Activated CD4-positive, alpha-beta T cell treated with anti-CD3 and anti-CD28 coated beads, Interleukin-2, Interleukin-6, amounts not matched to agents 100 ng/mL and 50 ng/mL, durations not matched to agents 16 hours and 8 hours (primary cell): ENCODE measurements at places on chromosomes 2 and 18.

DNA sequence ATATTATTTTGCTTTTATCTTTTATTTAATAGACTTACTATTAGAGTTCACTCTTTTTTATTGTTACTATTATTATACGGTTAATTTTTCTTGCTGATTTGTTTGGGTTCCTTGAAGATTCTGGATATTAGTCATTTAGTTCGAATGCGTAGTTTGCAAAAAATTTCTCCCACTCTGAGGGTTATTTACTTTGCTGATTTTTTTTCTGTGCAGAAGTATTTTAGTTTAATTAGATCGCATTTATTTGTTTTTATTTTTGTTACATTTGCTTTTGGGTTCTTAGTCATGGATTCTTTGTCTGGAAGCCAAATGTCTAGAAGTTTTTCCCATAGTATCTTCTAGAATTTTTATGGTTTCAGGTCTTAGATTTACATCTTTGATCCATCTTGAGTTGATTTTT is 585.2 kb downstream of the CPS1 start:
- DNase-seq = no peak

DNA sequence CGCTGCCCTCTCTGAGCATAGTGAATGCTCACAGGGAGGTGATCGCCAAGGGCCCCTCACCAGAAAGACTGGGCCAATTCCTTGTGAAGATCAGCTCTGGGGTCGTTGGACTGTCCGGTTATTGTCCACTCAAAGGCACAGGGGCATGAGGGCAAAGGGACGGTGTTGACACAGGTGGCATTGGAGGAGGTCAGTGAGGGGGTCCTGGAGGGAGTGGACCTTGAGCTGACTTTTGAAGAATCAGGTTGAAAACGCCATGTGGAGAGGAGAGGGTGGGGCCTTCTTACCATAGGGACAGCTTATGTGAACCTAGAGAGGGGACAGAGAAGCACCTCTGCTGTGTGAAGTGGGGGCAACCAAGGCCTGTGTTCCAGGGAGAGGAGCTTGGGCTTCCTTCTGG is 131.5 kb downstream of the TFCP2L1 start:
- DNase-seq = no peak

- DNase-seq = no peak
Observed at GRCh38 chr2:70357684-70358071, 55.8 kb upstream of the FAM136A start.

GRCh38 chr2:88110830-88111229 is 17.0 kb downstream of the FABP1 start:
- DNase-seq = no peak

- no peak for DNase-seq
Observed at GRCh38 chr2:231130336-231131056, 5.7 kb upstream of the HTR2B start.

DNA sequence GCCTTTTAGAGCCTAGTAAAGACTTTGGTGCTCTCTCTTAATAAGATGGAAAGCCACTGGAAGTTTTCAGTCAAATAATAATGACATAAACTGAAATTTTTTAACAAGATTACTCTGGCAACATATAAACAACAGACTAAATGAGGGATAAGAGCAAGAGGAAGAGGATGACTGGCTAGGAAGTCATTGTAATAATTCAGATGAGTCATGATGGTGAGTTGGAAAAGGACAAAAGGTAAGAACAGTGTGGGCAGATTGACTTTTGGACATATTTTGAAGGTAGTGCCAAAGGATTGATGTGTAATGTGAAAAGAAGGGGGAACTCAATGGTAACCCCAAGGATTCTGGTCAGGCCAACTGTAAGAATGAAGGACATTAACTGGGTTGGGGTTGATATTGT is 310.3 kb downstream of the NOL4 start:
- no peak for DNase-seq

- no peak for DNase-seq
Observed at GRCh38 chr2:237929979-237930378, 36.8 kb upstream of the UBE2F start.

- peak; percentile 29 for DNase-seq
Observed at GRCh38 chr2:224646242-224646846, 61.2 kb upstream of the CUL3 start.

GRCh38 chr2:24910245-24910644 is 9.8 kb downstream of the ADCY3 start:
- DNase-seq = no peak

DNA sequence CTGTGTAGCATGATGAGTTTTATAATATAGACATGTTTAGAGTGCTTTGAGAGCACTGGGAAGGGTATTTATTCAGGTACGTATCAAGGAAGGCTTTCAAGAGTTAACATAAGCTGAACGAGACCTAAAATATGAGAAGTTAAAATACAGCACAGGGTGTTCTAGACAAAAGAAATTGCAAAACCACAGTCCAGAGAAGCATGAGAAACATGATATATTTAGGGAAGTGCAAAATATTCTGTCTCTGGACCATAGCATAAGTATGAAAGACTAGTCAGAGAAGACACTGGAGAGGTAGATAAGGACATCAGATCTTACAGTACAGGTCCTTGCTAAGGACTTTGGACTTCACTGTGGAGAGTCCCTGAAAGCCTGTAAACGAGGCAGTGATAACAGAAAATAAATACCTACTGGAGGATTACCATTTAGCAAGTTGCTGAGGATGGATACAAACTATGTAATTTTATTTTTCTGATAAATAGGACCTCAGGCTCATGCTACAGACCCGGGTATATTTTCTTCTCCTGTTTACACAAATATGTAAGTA is 43.7 kb downstream of the FSIP2 start:
- no peak for DNase-seq

DNA sequence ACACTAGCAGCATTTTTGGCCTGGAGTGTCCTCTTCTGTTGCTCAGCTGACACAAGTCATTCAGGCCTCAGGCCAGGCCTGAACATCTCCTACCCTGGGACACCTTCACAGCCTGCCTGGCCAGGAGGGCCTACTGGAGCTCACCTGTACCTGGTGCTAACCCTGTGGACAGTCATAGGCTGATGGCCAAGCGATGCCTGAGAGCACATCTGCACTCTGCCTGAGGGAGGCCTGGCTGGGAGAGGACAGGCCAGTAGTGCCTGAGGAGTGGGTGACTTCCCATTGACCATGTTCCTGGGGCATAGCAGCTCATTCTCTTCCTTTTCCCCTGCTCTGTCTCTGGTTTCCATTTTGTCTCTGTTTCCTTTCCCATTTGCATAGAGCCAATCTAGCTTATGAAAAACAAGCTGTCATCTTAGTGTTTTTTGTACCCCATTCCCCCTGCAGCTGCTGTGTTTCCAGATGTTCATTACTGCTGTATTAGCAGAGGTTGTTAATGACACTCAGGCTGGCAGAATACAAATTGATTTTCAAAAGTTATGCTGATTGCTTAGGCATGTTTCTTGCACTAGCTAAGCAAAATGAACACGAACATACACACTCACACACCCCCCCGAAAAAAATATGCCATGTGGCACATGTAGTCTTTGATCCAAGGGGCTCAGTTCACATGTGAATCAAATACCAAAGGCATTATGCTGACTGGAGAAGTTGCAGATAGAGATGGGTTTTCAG is 149.7 kb upstream of the HS6ST1 start:
- DNase-seq = no peak

GRCh38 chr2:74746480-74746879 is 87.4 kb upstream of the HK2 start:
- no peak for DNase-seq

DNA sequence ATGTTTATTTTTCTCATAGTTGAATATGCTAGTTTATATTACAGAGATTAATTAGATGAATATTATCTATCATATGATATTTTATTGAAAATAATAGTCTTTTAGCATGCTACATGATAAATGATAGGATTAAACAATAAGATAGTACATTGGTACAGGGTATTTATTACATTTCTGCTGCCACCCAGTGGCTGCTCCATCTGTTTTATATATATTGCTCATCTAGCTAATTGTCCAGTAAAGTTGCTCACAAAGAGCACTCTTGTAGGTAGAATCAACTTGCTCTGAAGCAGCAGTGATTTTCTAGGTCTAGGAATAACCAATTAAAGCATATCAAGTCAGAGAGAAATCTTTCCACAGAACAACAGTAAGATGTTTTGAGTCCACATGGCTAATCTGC is 183.3 kb downstream of the ASXL3 start:
- DNase-seq = peak; percentile 3

DNA sequence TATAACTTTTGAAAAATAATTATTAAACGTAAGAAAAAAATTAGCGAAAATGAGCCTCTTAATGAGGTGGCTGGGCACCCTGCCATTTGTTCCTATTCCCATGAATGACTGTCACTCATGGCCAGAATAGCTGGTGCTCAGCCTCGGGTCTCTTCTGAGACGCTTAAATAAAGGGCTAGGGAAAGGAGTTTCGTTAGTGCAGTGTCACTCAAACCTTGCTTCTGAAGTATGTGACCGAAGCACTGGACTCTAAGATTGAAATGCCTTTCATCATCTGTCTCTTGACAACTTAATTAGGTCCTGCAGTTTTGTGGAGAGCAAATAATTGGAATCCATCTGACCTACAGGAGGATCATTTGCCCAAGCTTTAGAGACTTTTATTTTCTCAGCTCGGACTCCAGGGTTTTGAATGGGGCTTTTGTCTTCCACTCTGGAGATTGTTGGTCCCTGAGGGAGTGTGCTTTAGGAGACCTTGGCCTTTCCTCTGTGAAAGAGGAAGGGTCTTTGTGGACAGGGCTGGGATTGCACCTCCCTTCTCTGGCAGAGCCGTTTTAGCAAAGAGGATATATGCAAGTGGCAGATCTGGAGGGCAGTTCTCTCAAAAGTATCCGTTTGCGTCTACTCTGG is 42.3 kb upstream of the FHOD3 start:
- no peak for DNase-seq

DNA sequence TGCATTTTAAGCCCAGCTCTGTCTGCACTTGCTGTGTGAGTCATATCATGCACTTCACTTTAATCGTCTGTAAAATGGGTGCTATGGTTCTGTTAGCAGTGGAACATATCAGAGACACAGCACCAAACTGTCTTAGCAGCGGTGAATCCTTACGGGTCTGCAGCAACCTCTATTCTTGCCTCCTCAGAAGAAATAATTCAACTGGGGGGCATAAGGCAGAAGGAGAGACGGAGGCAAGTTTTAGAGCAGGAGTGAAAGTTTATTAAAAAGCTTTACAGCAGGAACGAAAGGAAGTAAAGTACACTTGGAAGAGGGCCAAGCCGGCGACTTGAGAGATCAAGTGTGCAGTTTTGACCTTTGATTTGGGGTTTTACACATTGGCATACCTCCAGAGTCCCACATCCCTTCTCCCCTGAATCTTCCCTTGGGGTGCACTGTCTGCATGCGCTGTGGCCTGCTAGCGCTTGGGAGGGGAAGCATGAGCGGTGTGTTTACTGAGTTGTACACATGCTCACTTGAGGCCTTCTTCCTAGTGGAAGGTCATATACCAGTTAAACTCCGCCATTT is 109.8 kb downstream of the DDX1 start:
- DNase-seq = no peak

DNA sequence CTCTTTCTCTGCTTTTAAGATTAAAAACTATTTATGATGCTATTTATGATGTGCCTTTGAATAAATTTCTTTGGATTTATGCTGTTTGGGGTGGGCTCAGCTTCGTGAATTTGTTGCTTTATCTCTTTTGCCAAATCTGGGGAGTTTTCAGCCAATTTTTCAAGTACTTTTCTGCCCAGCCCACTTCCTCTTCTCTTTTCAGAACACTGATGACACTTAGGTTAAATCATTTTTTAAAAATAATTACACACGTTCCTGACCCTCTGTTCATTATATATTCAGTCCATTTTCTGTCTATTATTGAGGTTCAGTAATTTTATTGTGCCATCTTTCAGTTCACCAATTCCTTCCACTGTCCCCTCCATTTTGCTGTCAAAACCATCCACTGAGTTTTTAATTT is 14.8 kb upstream of the BCL2L11 start:
- no peak for DNase-seq

- no peak for DNase-seq
Observed at GRCh38 chr18:3217948-3218647, 1.7 kb downstream of the MYOM1 start.

DNA sequence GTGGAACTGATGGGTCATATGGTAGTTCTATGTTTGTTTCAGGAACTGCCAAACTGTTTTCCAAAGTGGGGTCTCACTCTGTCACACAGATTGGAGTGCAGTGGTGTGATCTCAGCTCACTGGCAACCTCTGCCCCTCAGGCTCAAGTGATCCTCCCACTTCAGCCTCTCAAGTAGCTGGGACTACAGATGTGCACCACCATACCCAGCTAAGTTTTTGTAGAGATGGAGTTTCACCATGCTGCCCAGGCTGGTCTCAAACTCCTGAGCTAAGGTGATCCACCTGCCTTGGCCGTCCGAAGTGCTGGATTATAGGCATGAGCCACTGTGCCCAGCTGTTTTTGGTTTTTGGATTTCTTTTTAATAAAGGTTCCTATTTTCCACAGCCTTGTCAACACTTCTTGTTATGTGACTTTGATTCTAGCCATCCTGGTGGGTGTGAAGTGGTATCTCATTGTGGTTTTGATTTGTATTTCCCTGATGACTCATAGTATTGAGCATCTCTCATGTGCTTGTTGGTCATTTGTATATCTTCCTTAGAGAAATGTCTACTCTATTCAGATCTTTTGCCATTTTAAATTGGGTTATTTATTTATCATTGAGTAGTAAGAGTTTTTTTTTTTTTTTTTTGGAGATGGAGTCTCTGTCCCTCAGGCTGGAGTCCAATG is 22.8 kb downstream of the NPC1 start:
- DNase-seq = peak; percentile 54
